ENCODE measurements at places on chromosomes 12 and 14.

DNA sequence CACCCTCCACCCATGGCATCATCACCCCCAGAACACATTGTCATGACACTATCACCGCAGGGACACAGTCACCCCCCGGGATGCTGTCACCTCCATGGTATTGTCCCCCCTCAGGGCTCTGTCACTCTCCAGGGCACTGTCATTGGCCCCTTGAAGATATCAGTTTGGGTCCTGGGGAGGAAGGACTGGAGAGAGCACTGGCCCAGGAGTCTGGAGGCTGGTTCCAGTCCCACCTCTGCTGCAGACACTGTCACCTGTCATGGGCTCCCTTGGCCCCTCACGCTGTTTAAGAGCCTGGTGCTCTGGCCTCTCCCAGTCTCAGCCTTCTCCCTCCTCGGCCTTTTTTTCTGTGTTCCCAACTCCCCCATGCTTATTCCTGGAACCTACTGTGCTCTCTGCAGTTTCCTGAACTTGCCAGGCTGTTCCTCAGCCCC lies 31.9 kb downstream of the SERPINA3 start:
- no peaks in the 10 kb centered on the region for H3K27me3 ChIP-seq
- H3K4me3 ChIP-seq, result no peak overlapping the region
- no peak for DNase-seq

DNA sequence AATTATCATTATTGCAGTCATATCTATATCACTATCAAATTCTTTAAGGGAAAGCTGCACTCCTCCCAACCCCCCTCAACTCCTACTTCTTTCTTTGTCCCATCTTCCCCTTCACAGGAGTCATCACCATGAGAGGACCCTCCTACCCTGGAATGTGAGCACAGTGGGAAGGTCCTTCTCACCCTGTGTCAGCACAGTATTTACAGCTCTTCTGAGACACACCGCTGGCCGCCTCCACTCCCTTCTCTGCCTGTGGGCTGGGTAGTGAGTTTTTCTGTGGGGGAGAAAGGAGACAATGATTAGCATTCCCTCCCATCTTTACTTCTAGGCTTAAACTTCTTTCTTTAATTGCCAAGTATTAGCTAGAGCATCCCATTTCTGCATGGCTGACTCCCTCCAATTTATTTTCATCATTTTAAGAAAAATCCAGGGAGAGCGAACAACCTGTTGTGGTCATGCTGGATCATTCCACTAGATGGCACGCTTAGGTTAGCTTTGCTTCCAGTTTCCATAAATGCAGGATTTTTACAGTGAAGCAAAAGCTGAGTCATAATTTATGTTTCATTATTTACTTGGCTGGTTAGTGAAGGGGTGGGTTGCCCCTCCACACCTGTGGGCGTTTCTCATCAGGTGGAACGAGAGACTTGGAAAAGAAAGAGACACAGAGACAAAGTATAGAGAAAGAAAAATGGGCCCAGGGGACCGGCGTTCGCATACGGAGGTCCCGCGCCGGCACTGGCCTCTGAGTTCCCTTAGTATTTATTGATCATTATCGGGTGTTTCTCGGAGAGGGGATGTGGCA lies 188.5 kb downstream of the ALX1 start:
- no peaks in the 10 kb centered on the region for H3K36me3 ChIP-seq
- H3K27ac ChIP-seq, result no peak overlapping the region
- H3K27me3 ChIP-seq, result no peaks in the 10 kb centered on the region
- DNase-seq, result no peak
- no peaks in the 10 kb centered on the region for H3K4me1 ChIP-seq

DNA sequence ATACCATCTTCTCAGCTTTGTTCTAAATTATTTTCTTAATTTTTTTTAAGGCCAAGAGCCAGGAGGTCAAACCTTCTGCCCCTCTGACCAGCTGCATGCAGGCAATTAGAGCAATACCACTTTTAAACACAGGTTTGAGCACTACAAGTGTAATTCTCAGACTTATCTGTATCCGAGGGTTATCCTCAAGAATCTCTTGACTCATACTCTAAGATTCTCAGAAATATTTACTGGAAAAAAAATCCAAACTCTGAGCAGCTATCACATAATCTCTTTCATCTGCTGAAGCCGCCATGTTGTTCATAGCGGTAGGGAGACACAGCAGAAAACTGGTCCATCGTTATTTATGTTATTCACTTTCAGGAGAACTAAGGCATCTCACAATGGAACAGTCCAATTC lies 27.4 kb upstream of the PTHLH start:
- no peaks in the 10 kb centered on the region for H3K36me3 ChIP-seq
- DNase-seq, result no peak
- no peak overlapping the region for H3K27ac ChIP-seq
- H3K4me3 ChIP-seq, result no peak overlapping the region

DNA sequence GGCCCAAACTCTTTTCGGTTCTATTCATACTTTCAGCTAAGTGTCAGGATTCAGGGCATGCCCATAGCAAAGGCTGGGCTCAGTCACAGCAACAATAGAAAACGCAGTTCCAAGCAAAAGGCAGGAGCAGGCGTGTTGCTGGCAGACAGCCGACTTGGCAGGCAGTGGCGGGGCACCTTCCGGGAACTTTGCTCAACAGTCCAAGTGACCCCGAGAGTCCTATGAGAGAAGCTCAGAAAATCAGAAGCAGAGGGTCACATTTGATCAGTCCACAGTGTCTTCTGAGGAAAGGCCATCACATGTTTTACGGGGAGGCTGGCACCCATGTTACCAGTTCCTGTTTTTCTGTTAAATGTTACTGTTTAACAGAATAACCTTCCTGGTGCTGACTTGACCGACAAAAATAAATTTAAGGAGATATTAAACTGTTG lies 115.0 kb downstream of the DACT1 start:
- no peak overlapping the region for H3K4me3 ChIP-seq
- no peak overlapping the region for H3K27ac ChIP-seq
- no peak for DNase-seq

- H3K36me3 ChIP-seq, result no peaks in the 10 kb centered on the region
- H3K27me3 ChIP-seq, result no peaks in the 10 kb centered on the region
- no peak for DNase-seq
- no peaks in the 10 kb centered on the region for H3K4me1 ChIP-seq
- H3K27ac ChIP-seq, result no peak overlapping the region
Measured at GRCh38 chr12:91098461-91098860, 12.8 kb downstream of the LUM start.

DNA sequence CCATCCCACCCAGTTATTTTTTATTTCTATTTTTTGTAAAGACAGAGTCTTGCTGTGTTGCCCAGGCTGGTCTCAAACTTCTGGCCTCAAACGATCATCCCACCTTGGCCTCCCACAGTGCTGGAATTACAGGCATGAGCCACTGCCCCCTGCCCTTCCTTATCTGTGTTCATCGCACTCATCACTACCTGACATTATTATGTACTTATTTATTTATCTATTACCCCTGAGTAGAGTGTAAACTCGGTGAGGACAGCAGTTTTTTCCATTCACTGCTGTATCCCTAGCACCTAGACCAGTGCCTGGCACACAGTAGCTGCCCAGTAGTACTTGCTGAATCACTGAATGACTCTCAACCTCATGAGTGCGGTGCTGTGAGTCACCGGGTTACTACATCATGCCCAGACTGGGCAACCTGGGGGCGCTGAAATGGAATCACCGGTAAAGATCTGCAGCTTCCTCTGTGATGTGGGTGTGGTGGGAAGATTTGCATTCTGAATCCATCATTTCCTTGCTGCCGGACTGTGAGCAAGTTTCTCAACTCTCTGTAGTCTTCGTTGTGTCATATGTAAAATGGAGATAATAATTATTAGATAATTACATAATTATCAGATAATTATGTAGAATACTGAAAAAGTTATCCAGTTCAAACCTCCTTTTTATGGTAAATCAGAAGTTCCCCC lies 81.9 kb upstream of the USP44 start:
- no peak for DNase-seq
- no peak overlapping the region for H3K27ac ChIP-seq
- H3K4me1 ChIP-seq, result no peaks in the 10 kb centered on the region

DNA sequence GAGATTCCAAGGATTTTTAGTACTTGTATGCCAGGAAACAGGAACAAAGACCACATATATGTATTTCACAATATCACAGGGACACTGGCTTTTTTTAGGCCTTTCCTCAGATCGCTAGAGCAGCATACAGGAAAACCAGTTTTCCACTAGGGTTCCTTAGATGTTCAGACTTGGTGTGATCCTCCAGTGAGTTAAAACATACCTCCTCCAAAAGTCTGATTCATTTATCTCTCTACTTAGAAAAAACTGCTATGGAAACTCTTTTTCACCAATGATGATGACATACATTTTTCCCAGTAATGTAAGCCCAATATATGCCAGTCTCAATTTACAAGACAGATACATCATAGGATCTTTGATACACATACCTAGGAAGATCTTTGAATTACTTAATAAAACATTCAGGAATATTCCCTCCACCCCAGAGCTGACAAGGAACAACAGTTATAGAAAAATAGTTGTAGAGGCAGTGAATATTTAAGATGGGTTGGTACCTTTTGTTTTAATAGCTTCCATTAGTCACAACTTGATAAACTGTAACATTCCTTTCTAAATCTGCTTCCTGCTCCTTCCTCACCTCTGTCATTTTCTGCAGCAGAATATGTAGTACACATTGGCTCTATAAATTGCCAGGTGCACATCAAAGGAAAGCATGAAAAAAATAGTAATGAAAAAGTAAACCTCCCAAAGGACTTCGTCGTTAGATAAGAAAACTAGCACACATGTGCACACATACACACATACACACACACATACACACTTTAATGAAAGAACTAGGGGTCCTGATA lies 27.5 kb downstream of the BCAT1 start:
- H3K27ac ChIP-seq, result no peak overlapping the region
- H3K4me3 ChIP-seq, result no peak overlapping the region
- H3K36me3 ChIP-seq, result no peaks in the 10 kb centered on the region
- no peaks in the 10 kb centered on the region for H3K4me1 ChIP-seq
- H3K27me3 ChIP-seq, result no peaks in the 10 kb centered on the region
- no peak for DNase-seq

GRCh38 chr12:95582230-95583058 lies 31.2 kb upstream of the USP44 start:
- no peak overlapping the region for H3K4me3 ChIP-seq
- no peaks in the 10 kb centered on the region for H3K27me3 ChIP-seq
- DNase-seq, result no peak
- no peaks in the 10 kb centered on the region for H3K36me3 ChIP-seq
- H3K27ac ChIP-seq, result no peak overlapping the region
- no peaks in the 10 kb centered on the region for H3K4me1 ChIP-seq

DNA sequence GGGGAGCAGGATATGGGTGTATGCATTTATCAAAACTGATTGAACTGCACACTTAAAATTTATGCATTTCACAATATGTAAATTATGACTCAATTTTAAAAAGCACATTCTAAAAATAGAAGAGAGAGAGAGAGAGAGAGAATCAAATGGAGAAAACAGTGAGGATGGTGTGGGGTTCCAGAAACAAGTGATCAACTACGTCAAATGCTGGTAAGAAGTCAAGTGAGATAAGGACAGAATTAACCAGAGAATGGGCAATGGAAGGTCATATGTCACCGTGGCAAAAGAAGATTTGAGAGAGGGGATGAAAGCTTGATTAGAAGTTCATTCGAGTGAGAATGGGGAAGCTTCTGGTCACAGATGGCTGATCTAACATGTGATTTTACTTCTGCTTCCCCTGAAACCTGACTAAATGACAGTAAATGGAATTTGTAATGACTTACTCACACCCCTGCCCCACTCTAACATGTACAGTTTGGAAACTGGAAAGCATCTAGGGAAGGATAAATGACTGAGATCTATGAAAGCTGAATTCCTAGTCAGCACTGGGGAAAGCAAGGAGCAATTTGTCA lies 276.5 kb upstream of the AMIGO2 start:
- no peaks in the 10 kb centered on the region for H3K27me3 ChIP-seq
- H3K36me3 ChIP-seq, result no peaks in the 10 kb centered on the region
- no peak for DNase-seq
- no peak overlapping the region for H3K4me3 ChIP-seq
- no peak overlapping the region for H3K27ac ChIP-seq

GRCh38 chr12:89752341-89752740 lies 43.7 kb upstream of the ATP2B1 start:
- H3K4me3 ChIP-seq, result no peak overlapping the region
- H3K27me3 ChIP-seq, result no peaks in the 10 kb centered on the region
- DNase-seq, result no peak
- no peaks in the 10 kb centered on the region for H3K36me3 ChIP-seq
- peaks cover 4% of the 10 kb centered on the region for H3K4me1 ChIP-seq

DNA sequence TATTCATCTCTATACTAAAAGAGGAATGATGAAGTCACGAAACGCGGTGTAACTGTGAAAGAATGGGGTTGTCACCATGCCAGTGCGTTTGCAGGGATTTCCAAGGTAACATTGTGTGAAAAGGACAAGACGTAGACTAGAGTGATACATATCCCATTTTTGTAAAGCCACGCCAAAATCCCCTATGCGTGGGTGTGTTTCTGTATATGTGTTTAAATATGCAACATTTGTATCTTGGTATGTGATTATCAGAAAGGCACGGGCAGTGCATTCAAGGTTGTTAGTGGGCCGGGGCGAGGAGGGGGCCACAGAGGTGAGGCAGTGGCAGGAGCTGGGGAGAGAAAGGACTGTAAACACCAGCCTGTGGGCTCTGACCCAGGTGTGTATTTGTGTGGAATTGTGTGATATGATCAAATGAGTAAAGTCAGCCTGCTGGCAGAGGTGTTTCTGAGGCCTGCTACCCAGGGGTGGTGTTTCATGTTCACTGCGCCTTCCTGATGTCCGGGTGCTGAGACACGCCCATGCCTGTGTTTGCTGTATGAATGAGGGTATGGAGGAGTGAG lies 137.8 kb downstream of the ADGRD1 start:
- peaks cover 5% of the 10 kb centered on the region for H3K4me1 ChIP-seq
- H3K27ac ChIP-seq, result no peak overlapping the region
- no peak overlapping the region for H3K4me3 ChIP-seq
- no peak for DNase-seq

Data from effector memory CD4-positive, alpha-beta T cell (primary cell).